Right cardiac atrium (tissue), 5 donors: ENCODE measurements at places on chromosomes 7 and 10. TPM values are rescaled to one million over a fixed set of nuclear protein-coding genes. Genes with fewer than 3 reads are reported as not detected.
A peak's percentile ranks its signal among the peaks of the same experiment; 100 is the strongest.

- no peak for DNase-seq
These were observed 231.4 kb downstream of the KCND2 start for GRCh38 chr7:120504386-120504785.

DNA sequence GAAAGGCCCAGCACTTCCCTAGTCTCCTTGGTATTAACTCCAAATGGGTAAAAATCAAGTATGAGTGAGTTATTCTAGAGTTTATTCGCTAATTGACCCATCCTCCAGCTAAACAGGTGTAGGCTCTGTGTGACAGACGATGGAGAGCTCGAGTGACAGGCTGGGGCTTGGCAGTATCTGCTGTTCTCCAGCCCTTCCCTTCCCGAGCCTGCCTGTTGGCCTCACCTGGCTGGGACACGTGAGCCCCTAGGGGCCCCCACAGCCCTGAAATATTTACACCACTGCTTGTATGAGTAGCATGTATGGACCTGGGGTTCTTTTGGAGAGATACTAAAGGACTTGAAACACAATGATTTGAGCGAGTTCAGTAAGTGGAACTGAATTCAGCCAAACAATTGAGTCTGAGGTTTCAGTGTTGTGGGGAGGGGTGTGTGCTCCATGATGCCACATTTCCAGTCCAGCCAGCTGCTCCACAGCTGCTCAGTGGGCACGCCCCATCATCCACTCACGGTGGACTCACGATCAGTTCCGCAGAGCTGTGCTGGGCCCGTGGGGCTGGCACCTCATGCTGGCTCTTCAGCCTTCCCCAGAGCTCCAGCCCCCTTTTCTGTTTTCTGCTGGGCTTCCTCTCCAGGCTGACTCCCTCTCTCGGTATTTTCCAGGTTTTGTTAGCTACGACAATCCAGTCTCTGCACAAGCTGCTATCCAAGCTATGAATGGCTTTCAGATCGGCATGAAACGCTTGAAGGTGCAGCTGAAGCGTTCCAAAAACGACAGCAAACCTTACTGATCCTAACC lies 283.0 kb downstream of the USP6NL start:
- DNase-seq = peak; percentile 47

DNA sequence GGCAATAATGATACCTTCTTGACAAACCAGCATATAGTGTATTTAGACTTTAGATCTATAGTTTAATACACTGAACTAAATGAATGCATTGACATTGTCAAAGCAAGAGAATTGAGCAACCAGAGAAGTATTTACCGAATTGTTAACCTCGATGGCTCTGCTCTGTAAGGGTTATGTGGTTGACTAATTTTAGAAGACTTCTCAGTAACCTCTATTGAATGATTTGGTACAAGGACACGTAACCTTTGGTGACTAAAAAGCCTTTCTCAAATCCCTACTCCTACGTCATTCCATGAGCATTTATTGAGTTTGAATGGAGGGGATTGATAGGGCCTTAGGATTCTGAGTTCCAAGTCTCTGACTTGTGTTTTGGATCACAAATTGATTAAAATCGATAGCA lies 67.6 kb downstream of the MDFIC start:
- DNase-seq = no peak

DNA sequence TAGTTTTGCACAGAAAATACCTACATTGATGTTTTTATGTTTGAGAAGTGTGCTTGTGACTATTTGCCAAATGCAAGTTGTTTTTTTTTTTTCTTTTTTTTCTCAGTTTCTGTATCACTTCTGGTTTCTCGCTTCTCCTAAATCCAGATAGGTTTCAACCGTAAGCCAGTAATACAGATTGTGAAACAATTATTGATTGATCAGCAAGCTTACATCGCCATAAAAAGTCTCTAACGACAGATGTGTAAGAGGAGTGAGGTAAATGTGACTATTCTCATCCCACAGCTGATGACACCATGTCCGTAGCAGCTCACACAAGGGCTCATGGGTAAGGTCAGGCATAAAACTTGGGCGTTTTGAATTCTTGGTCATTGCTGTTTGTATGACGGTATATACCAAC lies 202.8 kb upstream of the AKR1E2 start:
- DNase-seq = no peak

GRCh38 chr7:143331179-143331801 lies 15.4 kb downstream of the CLCN1 start:
- no peak for DNase-seq

GRCh38 chr10:97000487-97001182 lies 168.5 kb downstream of the LCOR start:
- DNase-seq = no peak

DNA sequence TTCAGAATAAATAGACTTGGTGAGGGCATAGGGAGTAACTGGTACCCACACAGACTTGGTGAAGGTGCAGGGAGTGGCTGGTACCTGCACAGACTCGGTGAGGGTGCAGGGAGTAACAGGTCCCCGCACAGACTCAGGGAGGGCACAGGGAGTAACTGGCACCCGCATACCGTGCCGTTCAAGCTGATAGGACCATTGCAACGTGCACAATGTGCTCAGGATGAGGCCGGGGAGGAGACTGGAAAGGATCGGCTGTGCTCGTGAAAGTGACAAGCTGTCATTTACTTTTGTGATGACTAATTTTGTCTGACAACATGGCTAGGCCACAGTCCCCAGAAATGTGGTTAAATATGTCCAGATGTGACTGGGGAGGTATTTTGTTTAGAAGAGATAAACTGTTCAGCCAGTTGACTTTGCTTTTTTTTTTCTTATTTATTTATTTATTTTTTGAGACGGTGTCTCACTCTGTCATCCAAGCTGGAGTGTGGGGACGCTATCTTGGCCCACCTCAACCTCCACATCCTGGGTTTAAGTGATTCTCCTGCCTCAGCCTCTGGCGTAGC lies 76.2 kb upstream of the NMT2 start:
- DNase-seq = no peak

DNA sequence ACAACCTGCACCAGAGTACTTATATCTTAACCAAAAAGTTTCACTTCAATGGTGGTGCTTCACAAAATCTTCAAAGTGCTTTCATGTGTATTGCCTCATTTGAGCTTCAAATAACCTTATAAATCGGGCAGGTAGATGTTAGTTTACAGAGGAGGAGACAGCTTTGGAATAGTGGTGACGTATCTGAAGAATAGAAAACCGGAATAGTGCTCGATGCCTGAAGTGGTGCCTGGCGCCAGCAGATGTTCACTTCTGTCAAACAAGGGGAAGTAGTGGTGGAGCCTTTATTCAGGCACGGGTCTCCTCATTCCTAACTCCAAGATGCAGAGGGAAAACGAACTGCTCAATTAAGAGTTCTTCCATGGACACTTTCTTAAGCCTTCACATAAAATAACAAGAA lies 58.1 kb downstream of the NHLRC2 start:
- no peak for DNase-seq

Gene SP4
- 3.1 TPM for polyA plus RNA-seq

Gene PVRIG
- 0.07 TPM for polyA plus RNA-seq
